ENCODE measurements at places on chromosomes 6 and 20.

DNA sequence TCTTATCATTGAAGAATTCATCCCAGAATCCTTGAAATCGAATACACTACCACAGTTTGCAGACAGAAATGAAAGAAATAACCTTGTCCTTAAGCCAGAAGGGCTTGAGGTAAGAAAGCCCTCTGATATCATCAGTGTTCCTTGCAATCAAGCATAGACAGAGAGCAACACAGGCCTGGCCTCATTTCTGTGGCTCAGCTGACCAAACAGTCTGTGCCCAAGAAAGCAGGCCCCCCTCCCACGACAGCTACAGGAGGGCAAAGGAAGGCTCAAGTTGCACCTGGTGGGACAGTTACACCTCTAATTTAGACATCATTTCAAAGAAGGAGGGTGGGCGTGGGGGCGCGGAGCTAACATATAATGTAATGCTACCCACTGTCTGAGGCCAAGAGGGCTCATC is 21.6 kb downstream of the KIF16B start:
- DNase-seq = no peak

DNA sequence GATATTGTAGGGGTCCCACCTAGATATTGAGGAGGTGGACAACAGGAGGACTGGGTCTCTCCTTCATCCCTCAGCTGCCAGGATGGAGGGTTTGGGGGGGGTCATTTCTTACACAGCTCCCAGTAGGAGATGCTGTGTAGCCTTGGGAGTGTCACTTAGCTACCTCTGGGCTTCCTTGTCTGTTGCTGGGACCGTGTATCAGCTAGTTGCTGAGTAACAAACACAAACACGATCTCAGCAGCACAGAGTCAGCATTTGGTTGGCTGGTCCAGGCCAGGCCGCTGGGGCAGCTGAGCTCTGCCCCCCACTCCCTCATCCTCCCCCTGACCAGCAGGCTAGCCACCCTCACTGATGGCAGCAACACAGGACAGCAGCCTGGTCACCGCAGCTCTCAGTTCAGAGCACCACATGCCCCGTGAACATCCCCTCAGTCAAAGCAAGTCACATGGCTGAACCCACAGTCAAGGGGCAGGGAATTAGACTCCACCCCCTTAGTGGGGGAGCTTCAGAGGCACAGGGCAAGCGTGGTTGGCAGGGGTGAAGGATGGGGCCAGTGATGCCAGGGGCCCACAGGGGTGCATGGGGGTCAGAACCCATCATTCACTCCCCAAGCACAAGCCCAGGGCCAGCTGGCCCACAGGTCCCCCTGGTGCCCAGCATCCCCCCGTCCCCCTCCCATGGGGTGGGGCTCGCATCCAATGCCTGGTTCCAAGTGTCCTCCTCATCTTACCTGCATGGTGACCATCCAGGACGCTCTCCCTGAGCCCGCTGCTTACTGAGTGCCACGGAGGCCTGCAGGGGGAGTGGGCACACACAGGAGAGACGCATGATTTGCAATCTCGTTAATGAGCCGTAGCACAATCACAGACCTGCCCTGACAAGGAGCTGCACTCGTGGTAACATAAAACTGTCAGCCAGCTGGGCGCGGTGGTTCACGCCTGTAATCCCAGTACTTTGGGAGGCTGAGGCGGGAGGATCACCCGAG is 112.4 kb downstream of the TAF4 start:
- peak; percentile 10 for DNase-seq

- DNase-seq = no peak
Measured at GRCh38 chr6:90465686-90466085, 121.2 kb downstream of the MAP3K7 start.

DNA sequence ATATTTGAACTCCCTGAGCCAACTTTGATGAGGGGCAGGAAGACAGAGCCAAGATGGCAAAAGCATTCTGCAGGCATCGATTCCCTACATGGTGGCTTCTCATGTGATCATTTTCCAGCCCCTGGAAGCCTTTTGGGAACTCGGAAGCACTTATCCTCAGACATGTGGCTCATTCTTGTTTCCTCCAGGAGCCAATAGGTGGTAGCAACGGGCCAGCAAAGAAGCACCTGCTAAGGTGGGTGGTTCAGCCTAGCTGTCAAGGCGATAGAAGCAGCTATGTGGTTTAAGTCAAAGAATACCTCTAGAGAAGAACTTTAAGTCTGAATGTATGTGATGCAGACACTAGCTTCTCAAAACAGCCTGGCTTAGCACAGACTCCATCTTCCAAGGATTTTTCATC is 64.9 kb upstream of the PAX1 start:
- DNase-seq = peak; percentile 50

DNA sequence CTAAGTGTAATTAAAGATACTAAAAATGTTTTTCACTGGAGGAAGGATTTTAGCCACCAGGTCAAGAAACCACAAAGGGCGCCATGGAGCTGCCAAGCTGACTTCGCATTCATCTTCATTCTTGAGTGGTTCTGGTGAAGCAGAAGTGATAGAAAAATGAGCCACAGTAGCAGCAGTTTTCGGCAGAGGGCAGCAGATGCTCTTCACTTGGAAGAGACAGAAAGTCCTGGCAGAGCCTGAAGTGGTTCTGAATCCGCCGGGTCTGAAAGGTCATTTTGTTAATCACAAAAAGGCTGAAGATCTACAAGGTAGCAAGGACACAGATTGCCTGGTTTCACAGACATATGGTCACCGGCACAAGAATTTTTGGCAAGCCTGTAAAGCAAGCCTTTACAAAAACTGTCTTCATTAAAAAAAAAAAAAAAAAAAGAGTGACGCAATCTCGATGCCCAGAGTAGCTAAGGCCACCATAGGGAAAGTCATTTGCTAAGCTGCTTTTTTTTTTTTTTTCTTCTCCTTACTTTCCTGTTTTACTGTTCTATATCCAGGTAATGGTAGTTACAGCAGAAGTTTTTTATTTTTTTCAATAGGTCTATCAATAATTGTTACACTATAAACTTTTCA is 345.1 kb upstream of the AGPAT4 start:
- DNase-seq = peak; percentile 26

DNA sequence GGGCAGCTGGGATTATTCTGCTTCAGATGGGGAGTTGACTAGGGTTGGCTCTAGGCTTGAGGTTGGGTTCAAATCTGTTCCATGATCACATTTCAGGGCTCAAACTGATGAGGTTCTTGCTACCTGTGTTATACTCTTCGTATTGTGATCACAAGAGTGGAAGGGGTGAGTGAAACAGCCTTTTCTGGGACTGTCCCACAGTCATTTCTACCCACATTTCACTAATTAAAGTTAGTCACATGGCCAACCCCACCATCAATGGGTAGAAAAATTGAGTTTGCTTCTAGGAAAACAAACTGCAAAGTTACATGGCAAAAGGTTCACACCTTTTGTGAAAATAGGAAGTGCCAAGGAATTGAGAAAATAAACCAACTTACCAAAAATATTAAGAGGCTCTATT is 33.5 kb upstream of the BMP2 start:
- DNase-seq = no peak

DNA sequence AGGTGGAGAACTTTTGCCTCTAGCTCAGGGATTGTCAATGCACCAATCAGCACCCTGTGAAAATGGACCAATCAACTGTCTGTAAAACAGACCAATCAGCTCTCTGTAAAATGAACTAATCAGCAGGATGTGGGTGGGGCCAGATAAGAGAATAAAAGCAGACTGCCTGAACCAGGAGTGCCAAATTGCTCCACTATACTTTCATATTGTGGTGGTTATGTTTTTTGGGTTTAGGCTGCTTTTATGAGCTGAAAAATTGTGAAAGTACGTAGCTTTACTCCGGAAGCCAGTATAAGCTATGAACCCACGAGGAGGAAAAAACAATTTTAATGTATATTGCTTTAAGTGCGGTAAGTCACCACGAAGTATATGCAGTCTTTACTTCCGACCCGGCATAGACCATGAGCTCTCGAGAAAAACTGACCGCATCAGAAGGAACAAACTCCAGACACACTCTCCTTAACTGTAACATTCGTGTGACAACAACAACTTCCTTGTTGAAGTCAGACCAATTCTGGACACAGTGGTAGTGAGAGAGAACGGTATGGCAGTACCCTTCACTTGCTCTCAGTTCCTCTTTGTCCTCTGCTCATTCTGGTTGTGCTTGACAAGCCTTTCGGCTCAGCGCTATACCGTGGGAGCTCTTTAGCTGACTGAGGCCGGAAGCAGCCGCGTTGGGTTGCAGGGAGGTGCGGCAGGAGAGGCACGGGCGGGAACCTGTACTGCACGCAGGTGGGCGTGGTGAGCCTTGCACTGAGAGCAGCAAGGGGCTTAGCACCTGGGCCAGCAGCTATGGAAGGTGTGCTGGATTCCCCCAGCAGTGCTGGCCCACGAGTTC is 81.9 kb upstream of the E2F3 start:
- DNase-seq = no peak
